ENCODE measurements at places on chromosomes 1 and 21. TPM values are rescaled to one million over a fixed set of nuclear protein-coding genes. Genes with fewer than 3 reads are reported as not detected.

Gene CFAP298
- total RNA-seq: 13.8 TPM

Gene GRIK3
- total RNA-seq: 34.7 TPM

Gene MORC3
- total RNA-seq: 93.2 TPM

Gene LRRC41
- total RNA-seq: 41.1 TPM

Gene VWA5B1
- total RNA-seq: under 0.01 TPM

Gene PODN
- 1.5 TPM for total RNA-seq

Gene NHLH2
- total RNA-seq: 0.74 TPM

Gene HTR1D
- 0.25 TPM for total RNA-seq

Gene GDAP2
- 47.5 TPM for total RNA-seq

Gene FCMR
- 0.25 TPM for total RNA-seq

Gene HMCN1
- 2.7 TPM for total RNA-seq

Gene OR2AK2
- total RNA-seq: not detected

Gene S100A14
- total RNA-seq: 0.25 TPM

Gene DCST2
- not detected for total RNA-seq

Gene LYSMD1
- 13.5 TPM for total RNA-seq

Gene PRKAA2
- 29.5 TPM for total RNA-seq

Gene GOLT1A
- 0.25 TPM for total RNA-seq

Gene TRIM45
- 3.9 TPM for total RNA-seq

Gene C1orf185
- not detected for total RNA-seq

Gene FCGR2B
- total RNA-seq: 0.25 TPM

Gene DFFB
- 10.3 TPM for total RNA-seq

Gene C8A
- total RNA-seq: not detected

Gene OSCP1
- 12.8 TPM for total RNA-seq

Gene LCE1F
- total RNA-seq: not detected

Gene FTCD
- total RNA-seq: 0.98 TPM

Gene CHI3L2
- 0.49 TPM for total RNA-seq

Gene YIPF1
- total RNA-seq: 12.5 TPM

Gene PROX1
- 13.3 TPM for total RNA-seq

Gene DDR2
- 5.2 TPM for total RNA-seq

Gene TDRD5
- 1.2 TPM for total RNA-seq

Gene SPRR4
- not detected for total RNA-seq

Gene APOBEC4
- total RNA-seq: not detected

Gene CNR2
- total RNA-seq: under 0.01 TPM

Gene CDC73
- 31.7 TPM for total RNA-seq

Gene KISS1
- not detected for total RNA-seq

Gene MRPL39
- 25.6 TPM for total RNA-seq

Gene NR5A2
- total RNA-seq: 0.25 TPM

Gene KIF2C
- 2.2 TPM for total RNA-seq

Gene MAD2L2
- total RNA-seq: 37.4 TPM

Gene TIMM17A
- 41.8 TPM for total RNA-seq

Gene PRAMEF8
- not detected for total RNA-seq
